ENCODE measurements at places on chromosomes 16 and 17.

DNA sequence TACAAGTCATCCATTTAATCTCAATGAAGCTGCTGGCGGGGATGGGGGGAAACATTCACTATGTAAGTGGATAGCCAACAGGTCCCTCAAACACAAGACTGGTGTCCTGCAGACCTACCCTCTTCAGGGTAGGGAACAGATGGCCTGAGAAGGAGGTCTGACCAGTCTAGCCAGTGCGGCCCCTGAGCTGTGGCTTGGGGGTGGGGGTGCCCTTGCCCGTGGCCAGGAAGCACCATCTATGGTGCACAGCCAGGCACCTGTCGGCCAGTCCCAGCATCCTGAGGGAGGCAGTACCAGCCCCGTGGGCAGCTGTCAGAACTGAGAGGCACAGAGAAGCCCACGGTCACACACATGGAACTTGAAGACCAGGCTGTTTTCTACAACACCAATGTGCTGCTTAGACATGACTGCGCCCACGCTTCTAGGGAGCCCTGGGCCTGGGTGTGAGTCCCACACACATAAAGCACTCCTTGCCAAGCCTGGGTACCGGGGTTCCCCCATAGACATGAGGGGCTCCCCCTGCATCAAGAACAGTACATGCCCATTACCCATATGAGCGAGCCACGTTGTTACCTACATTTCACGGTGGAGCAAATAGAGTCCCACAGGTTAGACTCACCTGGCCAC lies 40.9 kb downstream of the RMI2 start:
- DNase-seq: no peak

GRCh38 chr17:64091116-64091515 lies 38.8 kb downstream of the ERN1 start:
- DNase-seq: no peak

DNA sequence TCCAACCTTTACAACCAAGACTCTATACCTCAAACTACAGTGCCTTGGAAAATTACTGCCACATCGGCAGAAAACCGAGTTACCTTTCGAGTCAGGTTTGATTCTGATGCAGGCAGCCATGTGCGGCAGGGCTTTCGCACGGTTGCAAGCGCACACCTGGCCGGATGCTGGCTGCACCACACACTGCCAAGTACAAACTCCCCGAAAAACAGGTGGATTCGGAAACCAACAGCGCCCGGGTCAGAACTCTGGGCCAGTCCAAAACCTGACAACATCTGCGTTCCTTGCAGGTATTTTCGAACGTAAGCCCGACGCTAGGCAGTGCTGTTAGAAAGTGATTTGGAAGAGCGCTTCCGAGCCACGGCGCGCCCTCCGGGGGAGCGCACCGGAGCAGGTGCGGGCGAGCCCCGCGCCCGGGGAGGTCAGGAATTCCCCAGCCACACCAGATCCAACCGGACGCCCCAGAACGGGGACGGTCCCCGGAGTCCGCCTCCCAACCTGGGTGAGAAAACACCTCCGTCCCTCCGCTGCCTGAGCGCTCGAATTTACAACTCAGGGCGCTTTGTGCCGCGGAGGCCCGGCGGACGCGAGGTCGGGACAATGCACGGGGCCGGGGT lies 1.2 kb downstream of the USP7 start:
- no peak for DNase-seq

DNA sequence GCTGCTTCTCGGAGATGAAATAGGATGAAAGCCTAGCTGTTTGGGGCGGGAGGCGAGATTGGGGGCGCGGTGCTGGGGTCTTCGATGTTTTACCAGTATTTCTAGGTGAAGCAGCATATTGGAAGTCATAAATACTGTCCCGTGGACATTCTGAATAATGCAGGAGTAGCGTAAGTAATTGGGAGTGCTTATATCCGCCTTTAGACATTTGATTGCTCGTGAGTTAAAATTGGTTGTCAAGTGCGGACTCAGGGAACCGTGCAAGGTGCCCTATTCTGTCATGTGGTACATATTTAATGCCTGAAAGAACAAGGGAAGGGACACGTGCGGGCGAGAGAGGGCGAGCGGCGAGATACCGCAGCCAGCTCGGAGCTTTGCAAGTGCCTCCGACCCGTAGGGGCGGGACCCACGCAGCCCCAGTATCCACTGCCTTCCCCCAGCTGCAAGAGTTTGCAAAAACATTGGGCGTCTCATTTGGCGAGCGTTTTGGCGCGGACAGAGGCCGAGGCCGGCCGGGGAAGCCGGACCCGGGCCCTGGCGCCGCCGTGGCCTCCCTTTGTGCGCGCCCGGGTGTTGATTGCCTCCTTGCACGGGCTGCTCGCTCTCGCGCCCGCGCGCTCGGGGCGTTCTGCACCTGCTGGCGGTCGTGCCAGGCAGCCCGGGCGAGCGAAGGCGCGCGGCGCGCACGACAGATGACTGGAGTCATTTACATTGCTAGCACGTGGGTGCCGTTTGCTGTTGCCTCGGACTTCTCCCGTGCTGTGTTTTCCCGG lies 849.8 kb upstream of the RBFOX1 start:
- DNase-seq: no peak

DNA sequence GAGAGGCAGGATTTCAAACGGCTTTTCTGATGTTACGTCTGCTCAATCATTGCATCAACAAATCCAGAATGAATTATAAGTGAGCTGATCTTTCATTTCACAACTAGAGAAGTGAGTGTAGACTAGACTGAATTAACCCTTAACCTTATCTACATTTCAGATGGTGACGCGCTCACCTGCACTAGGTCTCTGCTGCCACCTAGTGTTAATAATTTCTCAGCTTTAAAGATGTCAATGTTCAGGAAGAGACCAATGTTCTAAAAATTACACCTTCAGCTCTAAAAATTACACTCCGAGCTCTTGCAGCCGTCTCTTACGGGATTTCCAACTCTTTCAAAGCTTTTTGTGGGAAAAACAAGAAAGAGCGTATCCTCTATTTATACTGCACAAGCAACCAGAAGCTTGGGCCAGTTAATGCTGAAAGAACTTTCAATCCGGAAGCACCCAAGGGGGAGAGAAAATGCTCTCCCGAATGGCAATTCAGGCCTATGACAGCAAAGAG lies 88.2 kb upstream of the FA2H start:
- no peak for DNase-seq

DNA sequence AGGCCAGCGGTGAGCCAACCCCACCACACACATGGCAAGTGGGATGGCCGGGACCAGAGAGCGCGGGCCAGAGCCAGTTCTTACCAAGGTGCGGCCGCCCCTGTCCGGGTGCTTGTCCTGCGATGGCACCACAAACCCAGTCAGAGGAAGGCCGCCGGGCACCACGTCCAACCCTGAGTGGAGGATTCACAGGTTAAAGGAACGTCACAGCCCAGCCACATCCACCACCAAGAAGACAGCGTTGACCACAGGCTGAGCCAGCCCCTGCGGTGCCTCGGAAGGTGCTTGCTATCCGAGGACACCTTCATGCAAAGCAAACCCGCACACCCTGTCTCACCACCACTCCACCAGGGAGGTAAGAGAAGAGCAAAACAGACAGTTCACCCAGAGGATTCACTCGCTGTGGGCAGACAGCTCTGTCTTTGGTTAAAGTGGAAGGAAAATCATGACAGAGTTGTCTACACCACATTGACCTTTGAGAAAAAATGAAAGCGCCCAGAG lies 15.8 kb downstream of the SLX4 start:
- DNase-seq: no peak

- DNase-seq: no peak
Measured at GRCh38 chr16:35751191-35751941, 2292.0 kb downstream of the TP53TG3F start.

GRCh38 chr17:5120036-5120435 lies 4.2 kb downstream of the USP6 start:
- no peak for DNase-seq

DNA sequence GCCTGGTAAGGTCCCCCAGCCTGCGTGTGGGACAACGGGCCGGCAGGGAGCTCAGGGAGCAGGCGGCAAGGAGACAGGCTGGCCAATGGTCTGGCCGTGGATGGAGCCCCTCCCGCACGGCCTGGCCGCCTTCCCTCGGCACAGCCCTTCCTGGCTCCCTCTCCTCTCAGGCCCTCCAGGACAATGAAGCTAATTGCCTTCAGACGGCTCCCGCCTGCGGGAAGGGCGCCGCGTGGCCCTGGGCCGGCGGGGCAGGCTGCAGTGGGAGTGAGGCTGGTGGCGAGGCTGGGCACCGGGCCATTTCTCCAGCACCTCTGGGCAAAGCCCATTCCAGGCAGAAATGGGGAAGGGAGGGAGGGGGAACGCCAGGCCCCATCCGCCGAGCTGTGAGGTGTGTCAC lies 50.9 kb downstream of the ENGASE start:
- no peak for DNase-seq

DNA sequence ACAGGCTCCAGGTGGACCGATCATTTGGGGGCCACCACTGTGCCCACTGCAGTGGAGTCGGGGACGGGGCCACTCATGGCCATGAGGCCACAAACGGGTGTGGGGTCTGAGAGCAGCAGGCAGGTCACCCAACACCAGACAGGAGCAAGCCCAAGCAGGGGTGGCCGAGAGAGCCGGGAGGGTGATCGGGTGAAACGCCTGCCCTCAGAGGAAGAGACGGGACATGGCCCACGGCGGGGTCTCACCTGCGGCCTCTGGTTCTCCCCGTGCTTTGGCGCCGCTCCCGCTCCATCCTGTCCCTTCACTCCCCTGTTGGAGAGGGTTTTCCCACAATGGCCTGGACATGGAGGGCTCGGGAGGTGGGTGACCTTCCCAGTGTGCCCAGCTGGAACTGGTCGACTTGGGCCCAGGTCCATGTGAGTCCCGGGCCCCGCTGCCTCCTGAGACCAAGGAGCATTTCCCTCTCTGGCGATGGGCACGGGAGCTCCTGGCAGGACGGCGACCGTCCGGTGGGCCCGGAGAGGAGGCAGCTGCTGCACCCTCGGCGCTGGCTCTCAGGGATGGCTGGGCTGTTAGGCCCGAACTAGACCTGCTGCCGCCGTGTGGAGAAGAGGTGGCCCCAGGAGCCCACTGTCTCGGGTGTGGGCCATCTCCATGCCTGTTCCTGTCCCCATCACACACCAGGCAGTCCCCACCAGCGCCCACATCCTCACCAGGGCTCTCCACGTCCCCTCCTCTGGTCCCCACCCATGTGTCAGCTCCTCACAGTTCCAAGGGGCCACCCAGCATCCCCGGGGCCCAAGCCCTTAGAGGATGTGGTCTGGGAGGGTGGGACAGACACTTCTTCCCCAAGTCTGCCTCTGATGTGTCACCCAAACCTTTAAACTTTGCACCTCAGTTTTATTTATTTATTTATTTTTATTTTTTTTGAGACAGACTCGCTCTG lies 13.4 kb upstream of the BAHCC1 start:
- no peak for DNase-seq

GRCh38 chr16:86598607-86599565 lies 20.5 kb downstream of the FOXL1 start:
- no peak for DNase-seq

GRCh38 chr17:56594320-56595107 lies 1.0 kb downstream of the NOG start:
- DNase-seq: no peak

GRCh38 chr16:10838621-10839278 lies 20.2 kb upstream of the TVP23A start:
- DNase-seq: no peak

DNA sequence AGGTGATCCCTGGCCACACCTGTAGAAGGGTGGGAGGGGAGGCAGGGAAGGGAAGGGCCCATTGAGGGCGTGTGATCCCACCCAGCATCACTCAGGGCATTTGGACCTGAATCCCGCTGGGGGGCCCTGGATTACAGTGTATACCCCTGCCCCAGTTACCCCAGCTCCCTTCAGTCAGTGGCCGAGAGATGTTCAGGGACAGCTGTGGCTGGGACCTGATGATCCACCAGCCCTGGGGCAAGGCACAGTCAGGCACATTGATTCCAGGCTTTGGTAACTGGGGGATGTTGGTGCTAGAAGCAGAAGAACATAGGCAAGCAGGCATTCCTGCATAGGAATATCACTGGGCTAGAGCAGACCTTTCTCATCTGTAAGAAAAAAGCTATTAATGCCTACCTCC lies 170.3 kb downstream of the FOXL1 start:
- DNase-seq: no peak

DNA sequence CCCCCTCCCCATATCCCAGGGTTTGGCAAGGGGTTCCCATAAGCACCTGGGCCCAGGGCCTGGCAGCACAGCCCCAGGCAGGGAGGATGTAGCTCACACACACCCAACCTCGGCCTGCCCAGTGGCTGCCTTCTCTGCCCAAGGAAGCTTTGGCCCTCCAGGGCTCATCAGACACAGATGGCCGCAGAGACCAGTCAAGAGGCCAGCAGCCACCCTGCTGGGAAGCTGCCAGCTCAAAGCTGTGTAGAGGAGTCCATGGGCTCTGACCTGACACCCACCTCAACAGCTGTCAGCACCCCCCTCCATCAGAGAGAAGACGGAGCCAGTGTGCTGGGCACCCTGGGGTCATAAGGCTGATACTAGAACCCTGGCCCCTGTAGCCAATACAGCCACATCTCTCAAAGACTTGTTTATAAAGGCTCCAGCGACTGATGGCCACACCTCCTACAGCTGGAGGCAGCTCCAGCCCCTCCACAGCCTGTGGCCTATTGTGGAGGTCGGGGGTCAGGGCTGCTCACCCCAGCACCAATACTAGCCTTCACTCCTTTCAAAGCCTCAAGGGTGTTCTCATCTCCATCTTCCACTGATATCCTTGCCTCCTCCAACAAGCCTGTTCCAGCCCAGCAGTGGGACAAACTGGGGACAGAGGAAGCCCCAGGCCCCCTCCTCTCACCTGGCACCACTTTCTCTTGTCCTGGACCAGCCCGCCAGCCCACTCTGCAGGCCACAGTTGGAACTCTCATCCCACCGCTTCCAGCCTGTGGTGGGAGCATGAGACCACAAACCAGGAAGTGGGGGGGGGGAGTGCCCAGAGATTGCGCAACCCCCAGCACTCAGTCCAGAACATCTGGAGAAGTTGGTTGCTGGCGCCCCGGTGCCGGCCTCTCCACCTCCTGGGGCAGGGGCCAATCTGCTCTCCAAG lies 2.2 kb upstream of the MPG start:
- DNase-seq: no peak

GRCh38 chr16:57797526-57798266 lies 4.6 kb downstream of the KIFC3 start:
- no peak for DNase-seq

DNA sequence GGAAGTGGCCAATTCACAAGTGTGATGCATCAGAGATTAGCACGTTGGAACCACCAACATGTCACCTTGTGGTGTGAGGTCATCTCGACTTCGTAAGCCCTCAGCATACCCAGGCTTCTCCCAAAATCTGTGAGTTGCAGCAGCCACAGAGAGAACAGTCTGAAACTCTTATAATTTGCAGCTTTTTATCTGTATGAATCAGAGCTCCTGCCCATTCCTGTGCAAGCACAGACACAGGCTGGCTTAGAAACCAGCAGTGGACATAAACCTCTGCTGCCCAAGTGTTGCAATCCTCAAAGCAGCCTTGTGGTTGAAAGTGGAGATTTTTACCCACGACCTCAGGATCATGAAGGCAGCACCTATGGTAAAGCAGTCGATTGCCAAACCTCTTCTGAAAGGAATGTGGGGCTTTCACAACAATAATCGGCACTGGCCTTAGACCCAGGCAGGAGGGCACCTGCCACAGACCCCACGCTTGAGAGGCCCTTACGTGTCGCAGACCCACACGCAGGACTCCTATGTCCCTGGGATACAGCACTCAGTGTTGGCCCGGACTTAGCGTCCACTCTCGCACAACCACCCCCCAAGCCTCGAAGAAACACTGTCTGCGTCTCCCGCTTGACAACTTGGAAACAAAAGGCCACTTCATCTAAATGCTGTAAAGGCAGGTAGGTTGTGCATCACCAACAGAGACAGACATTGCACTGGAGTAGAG lies 24.5 kb upstream of the OSGIN1 start:
- no peak for DNase-seq

All from HS-27A (cell line).